ENCODE measurements at places on chromosomes 16 and 17.
A peak's percentile ranks its signal among the peaks of the same experiment; 100 is the strongest.

- DNase-seq = no peak
These were observed 15.3 kb downstream of the ITGAM start for GRCh38 chr16:31274831-31275816.

DNA sequence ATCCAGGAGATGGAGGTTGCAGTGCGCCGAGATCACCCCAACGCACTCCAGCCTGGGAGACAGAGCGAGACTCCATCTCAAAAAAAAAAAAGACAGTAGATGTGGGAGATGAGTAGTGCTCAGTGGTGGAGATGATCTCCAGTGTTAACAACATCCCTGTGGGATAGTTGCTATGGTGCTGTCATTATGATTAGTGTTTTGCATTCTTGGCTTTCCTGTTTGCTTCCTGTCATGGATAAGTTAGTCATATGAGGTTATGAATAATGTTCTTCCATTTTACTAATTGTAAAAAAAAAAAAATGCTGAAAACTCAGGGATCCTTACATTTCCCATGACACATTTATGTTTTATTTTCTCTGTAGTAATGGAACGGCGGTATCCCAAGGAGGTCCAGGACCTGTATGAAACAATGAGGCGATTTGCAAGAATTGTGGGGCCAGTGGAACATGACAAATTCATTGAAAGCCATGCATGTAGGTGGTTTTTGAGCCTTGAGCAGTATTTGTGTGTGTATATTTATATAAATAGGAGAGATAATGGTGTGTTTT, 24.5 kb upstream of the DUSP14 start:
- DNase-seq = no peak

GRCh38 chr16:78866521-78866920, 734.0 kb downstream of the MAF start:
- no peak for DNase-seq

GRCh38 chr16:29844575-29845331, 18.3 kb downstream of the CDIPT start:
- DNase-seq = no peak

GRCh38 chr17:74430385-74430705, 1.5 kb upstream of the GPRC5C start:
- no peak for DNase-seq

DNA sequence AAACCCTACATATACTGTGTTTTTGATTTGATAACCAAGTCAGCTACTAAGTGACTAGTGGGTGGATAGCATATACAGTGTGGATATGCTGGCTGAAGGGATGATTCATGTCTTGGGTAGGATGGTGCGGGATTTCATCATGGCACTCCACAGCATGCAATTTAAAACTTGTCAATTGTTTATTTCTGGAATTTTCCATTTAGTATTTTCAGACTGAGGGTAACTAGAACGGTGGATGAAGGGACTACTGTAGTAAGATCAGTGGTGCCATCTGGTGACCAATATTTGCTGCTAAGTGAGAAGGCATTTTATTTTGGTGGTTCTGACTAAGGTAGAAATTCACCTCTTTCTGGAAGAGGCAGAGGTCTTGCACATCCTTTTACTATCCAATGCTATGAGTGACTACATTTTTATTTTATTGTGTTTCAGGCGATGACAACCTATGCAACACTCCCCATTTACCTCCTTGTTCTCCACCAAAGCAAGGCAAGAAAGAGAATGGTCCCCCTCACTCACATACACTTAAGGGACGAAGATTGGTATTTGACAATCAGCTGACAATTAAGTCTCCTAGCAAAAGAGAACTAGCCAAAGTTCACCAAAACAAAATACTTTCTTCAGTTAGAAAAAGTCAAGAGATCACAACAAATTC, 3.1 kb downstream of the CDC6 start:
- peak; percentile 81 for DNase-seq

GRCh38 chr17:75834279-75834920, 9.8 kb downstream of the UNC13D start:
- DNase-seq = no peak

DNA sequence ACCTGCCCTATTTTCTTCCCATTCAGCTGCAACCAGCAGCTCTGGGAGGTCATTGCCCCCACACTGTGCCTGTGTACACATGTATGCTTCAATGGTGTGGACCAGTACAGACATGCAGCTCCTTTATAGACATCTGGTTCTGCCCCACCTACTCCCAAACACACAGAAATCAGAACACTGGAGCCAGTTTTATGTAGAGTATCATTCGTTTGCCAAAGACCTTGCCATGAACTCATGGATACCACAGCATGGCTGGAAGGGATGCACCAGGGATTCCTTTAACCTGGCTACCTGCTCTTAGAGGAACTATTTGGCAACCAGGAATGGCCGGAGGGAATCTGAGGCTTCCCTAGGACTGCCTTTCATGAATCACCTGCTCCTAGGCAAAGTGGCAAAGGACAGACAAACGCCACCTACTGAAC, 60.4 kb downstream of the ZFHX3 start:
- DNase-seq = no peak

DNA sequence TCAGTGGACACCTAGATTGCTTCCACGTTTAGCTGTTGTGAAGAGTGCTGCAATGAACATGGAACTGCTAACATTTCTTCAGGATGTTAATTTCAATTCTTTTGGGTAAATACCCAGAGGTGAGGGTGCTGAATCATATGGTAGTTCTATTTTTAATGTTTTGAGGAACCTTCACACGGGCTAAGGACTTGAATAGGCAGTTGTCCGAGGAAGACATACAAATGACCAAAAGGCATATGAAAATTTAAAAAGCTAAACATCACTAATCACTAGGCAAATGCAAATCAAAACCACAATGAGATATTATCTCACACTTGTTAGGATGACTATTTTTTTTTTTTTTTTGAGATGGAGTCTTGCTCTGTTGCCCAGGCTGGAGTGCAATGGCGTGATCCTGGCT, 173.3 kb downstream of the PRKCB start:
- no peak for DNase-seq

DNA sequence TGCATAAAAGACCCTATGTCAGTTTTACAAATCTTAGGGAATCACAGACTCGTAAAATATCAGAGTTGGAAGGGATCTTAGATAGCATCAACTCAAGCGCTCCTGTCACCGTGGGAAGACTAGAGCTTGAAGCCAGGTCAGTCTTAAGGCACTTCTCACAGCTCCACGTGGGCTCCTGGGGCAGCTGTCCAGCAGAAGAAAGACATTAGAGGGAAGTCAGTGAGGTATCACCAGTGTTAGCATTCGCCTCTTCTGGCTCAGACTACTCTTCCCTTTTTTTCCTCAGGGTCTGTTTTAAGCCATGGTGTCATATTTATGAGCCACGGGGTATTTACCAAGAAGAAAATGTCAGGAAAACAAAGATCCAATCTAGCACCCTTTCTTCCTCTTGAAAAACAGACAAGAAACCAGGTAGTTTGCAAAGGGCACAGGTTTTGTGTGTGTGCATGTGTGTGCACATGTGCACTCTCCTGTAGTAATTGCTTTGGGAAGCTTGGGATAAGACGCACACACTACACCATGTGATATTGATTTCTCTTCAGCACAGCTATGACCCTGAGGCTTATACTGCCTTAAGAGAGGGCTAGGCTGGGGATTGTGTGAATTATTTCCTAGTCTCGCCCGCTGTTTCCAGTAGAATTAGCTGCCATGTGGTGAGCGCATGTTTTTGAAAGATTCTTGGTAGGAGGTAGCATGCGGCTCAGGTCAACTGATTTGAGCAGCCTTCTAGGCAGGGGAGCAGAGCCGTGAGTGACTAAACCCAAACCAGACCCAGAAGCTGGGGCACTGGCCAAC, 61.0 kb upstream of the ELAC2 start:
- DNase-seq = no peak

DNA sequence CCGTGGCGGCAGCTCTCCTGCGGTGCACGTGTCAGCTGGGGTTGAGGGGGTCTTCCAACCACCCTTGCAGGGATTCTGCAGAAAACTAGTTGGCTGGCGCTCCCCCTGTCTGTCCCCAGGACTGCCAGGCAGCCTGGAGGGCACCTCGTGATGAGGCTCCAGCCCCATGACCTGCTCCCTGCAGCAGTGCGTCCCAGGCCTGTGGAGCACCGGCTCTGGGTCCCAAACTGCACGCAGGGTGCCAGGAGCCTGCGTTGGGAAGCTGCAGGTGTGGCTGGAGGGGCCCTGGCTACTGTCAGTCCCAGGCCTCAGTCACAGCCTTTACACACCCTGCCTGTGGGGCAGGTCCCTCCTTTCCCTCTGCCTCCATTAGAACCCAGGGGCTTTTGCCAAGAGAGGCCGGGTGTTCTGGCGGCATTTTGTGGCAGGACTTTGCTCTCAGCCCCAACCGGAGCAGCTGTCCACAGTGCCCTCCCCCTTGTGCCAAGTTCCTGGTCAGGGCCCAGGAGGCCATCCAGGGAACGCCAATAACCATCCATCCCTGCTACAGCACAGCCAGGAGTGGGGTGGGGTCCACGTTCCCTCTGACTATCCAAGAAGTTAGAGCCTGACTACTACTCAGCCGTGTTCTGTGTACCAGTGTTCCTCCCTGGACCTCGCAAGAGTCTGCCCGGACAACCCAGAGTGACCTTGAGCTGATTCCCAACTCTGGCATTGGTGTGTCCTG, 9.2 kb downstream of the CHMP6 start:
- no peak for DNase-seq

DNA sequence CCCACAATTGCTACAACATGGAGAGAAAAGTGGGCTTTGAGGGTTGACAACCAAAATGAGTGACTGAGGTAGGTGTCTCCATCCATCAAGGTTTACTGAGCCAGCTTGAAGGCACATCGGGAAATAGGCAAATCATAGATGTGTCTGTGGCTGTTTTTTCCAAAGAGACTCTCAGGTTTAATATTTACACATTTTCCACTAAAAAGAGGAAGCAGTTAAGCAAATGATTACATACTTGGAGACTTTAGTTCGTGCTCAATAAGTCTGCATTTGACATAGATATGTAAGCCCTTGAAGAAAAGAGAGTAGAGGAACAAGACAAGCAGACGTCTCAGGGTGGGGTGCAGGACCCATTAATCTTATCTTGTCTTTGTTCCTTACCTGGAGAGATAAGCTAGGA, 148.9 kb upstream of the COX10 start:
- peak; percentile 11 for DNase-seq

All from Kasumi-1 (cell line).